ENCODE measurements at places on chromosomes 6 and 20. TPM values are rescaled to one million over a fixed set of nuclear protein-coding genes. Genes with fewer than 3 reads are reported as not detected.

Gene ERVFRD-1
- not detected for total RNA-seq

DNA sequence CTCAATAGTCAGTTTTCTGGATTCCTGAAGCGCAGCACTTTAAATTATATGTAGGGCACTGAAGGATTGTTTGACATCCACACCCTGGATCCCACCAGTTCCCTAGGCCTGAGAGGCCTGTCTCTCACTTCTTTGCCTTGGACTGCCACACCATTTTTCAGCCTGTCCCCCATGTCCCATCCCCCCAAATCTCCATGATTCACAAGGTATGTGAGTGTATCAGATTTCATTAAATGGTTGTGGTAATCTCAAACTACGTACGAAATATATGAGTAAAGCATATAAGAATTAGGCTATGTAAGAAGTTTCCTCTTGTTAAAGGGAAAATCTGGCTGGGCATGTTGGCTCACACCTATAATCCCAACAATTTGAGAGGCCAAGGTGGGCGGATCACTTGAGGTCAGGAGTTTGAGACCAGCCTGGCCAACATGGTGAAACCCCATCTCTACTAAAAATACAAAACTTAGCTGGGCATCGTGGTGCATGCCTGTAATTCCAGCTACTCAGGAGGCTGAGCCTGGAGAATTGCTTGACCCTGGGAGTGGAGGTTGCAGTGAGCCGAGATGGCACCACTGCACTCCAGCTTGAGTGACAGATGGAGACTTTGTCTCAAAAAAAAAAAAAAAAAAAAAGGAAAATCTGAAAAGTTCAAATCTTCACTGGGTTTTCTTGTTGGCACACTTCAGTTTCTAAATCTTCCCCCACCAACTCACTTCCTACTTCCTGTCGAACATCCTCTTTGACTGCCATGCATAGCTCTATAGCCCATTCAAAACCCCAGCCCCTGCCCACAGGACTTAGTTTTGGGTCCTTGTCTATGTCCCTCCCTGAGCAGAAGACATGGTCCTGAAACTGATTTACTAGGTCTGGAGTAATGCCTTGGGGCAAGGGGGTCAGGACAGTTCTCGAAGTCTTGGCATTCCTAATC is 97.3 kb upstream of the SHLD1 start:
- DNase-seq: peak; percentile 88

GRCh38 chr20:38315290-38315966 is 11.5 kb downstream of the BPI start:
- peak; percentile 8 for DNase-seq

- DNase-seq: no peak
Observed at GRCh38 chr20:17545127-17545526, 13.9 kb upstream of the BFSP1 start.

DNA sequence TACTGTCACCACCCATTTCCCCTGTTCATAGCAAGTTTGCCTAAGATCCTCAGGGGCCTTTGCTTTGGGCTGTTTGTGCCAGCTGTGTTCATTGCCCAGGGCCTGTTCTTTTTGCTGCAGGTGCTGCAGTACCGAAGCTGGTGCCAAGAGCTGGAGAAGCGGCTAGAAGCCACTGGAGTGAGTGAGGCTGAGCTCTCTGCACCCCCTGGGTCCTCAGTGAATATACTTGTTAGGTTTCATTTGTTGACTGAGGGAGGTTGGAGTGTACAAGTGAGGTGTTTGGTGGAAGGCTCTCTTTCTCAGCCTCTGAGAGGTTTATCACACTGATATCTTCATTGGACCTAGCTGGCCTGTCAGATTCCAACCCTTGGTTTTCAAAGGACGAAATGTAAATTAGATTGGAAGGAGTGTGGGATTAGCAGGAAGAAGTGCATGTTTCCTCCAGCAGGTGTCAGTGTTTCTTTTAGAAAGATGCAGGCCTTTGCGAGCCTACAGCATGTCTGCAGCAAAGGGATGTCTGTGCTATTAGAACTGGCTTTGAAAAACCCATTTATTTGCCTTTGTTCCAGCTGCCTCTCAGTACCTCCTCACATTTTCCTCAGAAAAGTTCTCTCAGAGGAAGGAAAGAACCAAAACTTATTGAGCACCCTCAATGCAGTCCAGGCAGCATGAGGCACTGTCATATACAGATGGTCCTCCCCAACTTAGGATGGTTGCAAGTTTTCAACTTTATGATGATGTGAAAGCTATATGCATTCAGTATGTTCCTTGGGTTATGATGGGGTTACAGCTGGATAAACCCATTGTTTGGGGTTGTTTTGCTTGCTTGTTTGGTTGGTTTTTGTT is 8.3 kb downstream of the CEP250 start:
- peak; percentile 66 for DNase-seq

Gene ENPP4
- total RNA-seq: 0.32 TPM

GRCh38 chr20:19252451-19253120 is 40.1 kb downstream of the SLC24A3 start:
- DNase-seq: peak; percentile 99

- peak; percentile 88 for DNase-seq
Observed at GRCh38 chr6:134523903-134524650, 206.2 kb upstream of the SGK1 start.

Gene C20orf144
- 0.12 TPM for total RNA-seq

DNA sequence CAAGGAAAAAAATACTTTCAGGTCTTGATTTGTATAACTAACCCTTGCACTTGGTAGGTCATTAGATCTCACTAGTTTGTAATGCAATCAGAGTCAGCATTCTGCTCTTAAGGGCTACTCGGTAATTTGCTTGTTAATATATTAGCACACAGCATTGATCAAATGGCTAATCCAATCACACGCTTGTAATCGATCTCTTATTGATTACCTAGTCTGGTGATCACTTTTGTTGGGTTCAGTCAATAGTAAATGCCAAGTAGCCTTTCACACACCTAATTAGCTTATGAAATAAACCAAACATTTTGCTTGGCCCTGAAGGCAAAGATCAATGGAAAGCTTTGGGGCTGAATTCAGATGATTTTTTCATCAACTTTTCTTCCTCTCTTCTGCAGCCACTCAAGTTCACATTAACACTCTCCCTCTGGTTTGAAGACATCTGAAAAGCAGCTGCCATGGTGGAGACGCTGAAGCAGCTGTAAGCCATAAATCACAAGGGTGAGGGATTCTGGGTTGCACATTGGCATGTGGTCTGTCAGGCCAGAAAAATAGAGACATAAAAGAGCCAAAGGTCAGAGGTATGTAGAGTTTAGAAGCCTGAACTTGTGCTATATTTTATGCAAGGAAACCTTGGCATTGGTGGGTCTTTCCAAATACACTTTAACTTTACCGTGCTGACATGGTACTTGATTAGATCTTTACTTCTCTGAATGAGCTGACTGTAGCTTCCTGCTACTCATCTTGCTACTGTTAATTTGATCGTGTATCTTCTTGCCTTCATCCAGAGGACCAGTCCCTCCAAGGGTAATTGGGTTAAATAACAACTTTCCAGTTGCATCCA is 234.4 kb downstream of the SIM1 start:
- no peak for DNase-seq

Gene MED23
- 20.6 TPM for total RNA-seq

GRCh38 chr20:62632575-62633090 is 9.7 kb upstream of the SLCO4A1 start:
- DNase-seq: no peak

GRCh38 chr6:33744001-33744848 is 2.5 kb downstream of the IP6K3 start:
- DNase-seq: peak; percentile 97

DNA sequence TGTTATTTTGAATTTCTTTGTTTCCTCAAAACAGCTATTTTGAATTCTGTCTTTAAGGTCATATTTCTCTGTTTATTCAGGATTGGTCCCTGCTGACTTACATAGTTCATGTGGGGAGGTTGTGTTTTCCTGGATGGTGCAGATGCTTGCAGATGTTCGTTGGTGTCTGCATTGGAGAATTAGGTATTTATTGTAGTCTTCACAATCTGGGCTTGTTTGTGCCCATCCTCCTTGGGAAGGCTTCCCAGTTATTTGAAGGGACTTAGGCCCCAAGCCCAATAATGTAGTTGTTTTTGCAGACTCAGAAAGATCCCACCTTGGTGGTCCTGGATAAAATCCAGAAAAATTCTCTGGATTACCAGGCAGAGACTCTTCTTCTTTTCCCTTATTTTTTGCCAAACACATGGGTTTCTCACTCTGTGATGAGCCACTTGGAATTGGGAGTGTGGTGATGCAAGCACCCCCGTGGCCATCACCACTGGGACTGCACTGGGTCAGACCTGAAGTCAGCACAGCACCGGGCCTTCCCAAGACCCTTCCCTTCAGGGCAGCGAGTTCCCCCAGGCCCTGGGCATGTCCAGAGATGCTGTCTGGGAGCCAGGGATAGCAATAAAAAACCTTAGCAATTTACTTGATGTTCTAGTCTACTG is 81.6 kb upstream of the EZR start:
- DNase-seq: no peak

Gene BMP2
- total RNA-seq: 6.7 TPM

DNA sequence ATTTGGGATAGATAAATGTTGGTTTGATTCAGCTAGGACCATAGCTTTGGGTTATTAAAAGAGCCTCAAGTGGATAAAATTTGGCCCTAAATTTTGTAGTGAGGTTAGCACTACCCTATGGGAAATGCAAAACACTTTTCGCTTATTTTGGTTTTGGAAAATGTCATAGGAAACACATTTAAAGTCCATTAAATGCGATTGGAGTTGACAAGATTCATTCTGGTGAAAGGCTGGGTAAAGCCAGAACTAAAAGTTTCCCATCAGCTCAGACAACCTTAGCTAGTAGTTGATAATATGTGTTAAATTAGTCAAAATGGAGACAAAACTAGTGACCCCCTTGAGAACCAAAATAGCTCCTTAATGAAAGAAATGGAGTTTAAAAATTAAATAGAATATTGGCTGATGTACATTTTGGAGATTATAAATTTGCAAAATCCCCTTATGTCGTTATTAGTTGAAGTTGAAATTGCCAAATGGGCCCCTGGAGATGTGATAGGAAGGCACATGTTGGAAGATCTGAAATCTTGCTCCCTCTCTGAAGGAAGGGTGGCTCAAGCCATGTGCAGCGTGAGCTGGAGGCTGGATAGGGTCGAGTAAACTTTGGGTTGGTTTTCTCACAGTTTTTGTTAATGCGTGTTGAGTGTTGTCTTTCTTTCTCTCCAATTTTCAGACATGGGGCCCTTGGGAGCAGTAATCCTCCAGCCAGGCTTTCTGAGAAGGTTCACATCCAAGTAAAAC is 72.8 kb downstream of the CD83 start:
- DNase-seq: no peak

- no peak for DNase-seq
Observed at GRCh38 chr20:32539817-32540675, 45.1 kb downstream of the NOL4L start.

Gene CRYBG1
- 36.5 TPM for total RNA-seq

- peak; percentile 57 for DNase-seq
Observed at GRCh38 chr6:19697744-19698290, 139.4 kb upstream of the ID4 start.

- no peak for DNase-seq
Observed at GRCh38 chr6:30227763-30228487, 14.7 kb upstream of the TRIM26 start.

Gene PAK5
- total RNA-seq: not detected

DNA sequence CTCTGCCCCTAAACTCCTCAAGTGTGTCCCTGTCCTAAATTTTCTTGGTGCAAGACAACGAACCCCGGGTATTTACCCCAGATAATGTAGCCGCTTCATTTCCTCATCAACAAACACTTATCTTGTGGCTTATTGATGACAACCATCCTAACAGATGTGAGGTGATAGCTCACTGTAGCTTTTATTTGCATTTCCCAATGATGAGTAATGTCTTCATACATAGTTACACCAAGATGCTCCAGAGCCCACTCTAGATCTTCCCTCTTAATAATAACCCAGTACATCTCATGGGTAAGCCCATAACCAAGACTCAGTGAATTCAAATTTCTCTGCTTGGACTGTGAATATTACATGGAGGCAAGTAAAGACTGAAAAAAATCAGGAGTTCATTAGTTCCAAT is 48.2 kb upstream of the BEND6 start:
- DNase-seq: no peak

GRCh38 chr6:146602526-146602925 is 3.8 kb downstream of the ADGB start:
- no peak for DNase-seq

GRCh38 chr6:36631326-36632011 is 37.3 kb downstream of the SRSF3 start:
- no peak for DNase-seq

Gene CST7
- not detected for total RNA-seq

GRCh38 chr6:105080279-105080678 is 99.5 kb downstream of the POPDC3 start:
- no peak for DNase-seq

Gene HEY2
- total RNA-seq: not detected

Gene SAMD10
- total RNA-seq: 4.5 TPM

Gene C6orf136
- total RNA-seq: 15.7 TPM

Data from MCF 10A (cell line).